ENCODE measurements at places on chromosomes 2 and 18.
A peak's percentile ranks its signal among the peaks of the same experiment; 100 is the strongest.

GRCh38 chr2:121189011-121189410 is 96.0 kb downstream of the TFCP2L1 start:
- no peak for DNase-seq

DNA sequence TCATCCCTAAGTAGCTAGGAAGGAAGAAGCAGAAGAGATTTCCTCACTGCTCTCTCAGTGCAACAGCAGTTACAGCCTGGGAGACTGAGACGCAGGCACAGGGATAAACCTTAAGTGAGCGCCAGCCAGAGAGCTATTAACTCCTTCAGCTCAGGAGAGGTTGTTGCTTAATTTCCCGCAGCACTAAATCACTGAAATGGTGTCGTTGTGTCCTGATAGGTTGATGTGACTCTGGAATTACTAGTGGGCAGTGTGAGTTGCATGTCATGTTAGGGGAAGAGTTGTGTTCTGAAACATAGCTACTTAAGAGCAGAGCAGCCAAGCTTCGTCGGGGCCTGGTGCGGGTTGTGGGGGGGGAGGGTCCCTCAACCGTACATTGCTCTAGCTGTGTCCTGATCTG is 225.8 kb downstream of the NAPG start:
- no peak for DNase-seq

GRCh38 chr18:65255417-65255816 is 495.4 kb upstream of the CDH7 start:
- DNase-seq: no peak

DNA sequence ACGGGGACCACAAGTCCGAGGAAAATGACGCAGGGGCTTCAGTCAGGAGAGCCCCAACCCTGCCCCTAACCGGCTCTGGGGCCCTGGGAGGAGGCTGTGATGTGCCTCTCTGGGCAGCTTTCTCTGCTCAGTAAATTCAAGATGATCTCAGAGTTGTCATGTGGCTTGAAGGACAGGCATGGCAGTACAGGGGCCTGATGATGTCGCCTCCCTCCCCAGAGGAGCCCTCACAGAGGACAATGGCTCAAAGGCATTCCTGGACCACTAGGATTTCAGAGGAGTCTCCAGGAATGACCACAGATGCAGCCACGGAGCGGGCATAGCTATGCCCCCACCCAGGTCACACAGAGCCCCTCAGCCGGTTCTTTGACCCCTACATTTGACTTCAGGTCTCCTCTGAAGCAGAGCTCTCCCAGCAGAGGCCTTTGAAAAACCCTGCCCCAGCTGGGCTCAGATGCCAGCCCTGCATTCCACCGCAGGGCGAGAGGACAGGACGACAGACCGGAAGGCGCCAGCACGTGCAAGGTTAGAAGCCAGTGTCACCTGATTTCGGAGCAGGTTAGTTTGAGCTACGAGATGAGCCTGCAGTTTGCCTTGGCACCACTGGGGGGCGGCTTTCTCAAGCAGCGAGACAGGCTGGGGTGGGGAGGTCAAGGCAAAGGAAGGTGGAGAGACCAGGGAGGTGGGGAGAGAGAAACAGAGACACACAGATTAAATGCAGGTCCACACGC is 39.2 kb downstream of the BIN1 start:
- DNase-seq: peak; percentile 97

- no peak for DNase-seq
Measured at GRCh38 chr18:30957066-30957465, 85.5 kb downstream of the DSC3 start.

Data from osteoblast (primary cell).